Hepatocyte (in vitro differentiated cells): ENCODE measurements at places on chromosomes 3 and 15. TPM values are rescaled to one million over a fixed set of nuclear protein-coding genes. Genes with fewer than 3 reads are reported as not detected.

DNA sequence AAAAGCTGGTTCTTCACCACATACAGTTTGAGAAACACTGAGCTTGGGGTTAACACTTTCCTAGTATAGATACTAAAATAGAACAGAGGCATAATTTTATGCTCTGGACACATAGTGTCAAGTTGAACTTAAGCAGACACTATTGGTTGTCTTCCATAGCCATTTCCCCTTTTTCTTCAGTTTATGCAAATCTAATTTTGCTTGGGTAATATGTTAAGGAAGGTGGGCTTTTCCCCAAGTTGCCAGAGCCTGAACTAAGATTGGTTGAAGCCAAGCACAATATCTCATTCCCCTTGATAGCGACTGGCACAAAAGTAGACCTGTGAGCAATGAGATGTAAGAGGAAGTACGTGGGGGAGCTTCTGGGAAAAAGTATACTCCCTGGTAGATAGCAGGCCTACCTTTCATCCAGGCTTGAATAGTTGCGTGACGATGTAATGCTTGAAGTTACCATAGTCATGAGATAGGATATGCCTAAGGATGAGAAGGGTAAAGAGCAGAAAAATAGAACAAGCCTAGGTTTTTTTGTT, 4.5 kb upstream of the POPDC2 start:
- DNase-seq = peak; percentile 60
- no peaks in the 10 kb centered on the region for H3K36me3 ChIP-seq
- H3K27me3 ChIP-seq = no peaks in the 10 kb centered on the region
- H3K27ac ChIP-seq = peak overlapping the region; percentile 88
- no peak overlapping the region for H3K4me3 ChIP-seq

GRCh38 chr15:43489191-43489590, 3.8 kb downstream of the TP53BP1 start:
- no peak overlapping the region for H3K4me3 ChIP-seq
- no peak overlapping the region for H3K27ac ChIP-seq
- no peak for DNase-seq
- no peaks in the 10 kb centered on the region for H3K36me3 ChIP-seq
- peaks cover 11% of the 10 kb centered on the region for H3K4me1 ChIP-seq

- H3K27me3 ChIP-seq = no peaks in the 10 kb centered on the region
- H3K4me3 ChIP-seq = no peak overlapping the region
- H3K27ac ChIP-seq = no peak overlapping the region
These were observed 37.3 kb downstream of the UBE3A start for GRCh38 chr15:25401501-25401900.

DNA sequence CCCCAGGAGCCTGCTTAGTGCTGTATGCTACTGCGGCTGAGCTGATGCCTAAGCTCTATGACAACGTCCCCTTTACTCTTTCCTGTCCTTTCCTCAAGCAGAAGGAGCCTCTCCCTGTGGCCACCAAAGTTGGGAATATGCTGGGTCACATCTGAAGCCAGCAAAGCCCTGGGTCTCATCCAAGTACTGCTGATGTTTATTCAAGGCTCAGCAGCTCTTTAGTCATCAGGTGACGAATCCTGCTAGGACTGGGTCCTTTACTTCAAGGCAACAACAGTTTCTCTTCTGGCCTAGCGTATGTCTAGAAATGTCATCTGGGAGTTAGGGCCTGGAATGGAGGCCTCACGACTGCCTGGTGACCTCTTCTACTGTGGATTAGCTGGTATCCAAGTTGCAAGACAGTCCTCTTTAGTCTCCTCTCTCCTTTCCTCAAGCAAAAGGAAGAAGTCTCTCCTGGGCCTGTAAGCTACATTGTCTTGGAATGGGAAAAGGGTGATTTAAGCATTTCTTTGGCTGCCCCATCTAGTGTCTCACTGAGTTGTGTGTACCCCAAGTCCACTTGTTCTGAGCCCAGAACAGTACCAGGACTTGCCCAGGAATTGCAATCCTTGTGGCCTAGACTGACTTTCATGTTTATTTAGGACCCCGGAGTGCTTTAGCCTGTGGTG, 63.9 kb downstream of the TNFAIP8L3 start:
- no peak for DNase-seq
- H3K27ac ChIP-seq = peak overlapping the region; percentile 34
- no peak overlapping the region for H3K4me3 ChIP-seq

PLA2G4D gene
- total RNA-seq = 0.04 and 0.17 TPM in 2 replicates

COL7A1 gene
- total RNA-seq = 5.7 and 17.4 TPM in 2 replicates

THBS1 gene
- total RNA-seq = 191 and 220 TPM in 2 replicates
